ENCODE measurements at places on chromosomes 7 and 10.

- peak; percentile 52 for DNase-seq
Observed at GRCh38 chr10:106957823-106958588, 206.5 kb downstream of the SORCS1 start.

DNA sequence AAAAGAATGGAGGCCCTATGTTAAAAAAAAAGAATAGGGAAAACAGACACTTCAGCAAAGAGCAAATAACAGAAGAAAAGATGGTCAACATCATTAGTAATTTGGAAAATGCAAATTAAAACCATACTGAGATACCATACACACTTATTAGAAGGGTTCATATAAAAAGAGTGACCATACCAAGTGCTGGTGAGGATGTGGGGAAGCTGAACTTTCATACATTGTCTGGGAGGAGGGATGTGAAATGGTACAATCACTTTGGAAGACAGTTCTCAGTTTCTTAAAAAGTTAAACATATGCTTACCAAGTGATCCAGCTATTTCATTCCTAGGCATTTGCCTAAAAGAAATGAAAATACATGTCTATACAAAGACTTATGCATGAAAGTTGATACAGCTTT is 194.4 kb downstream of the CXCL12 start:
- no peak for DNase-seq

GRCh38 chr7:77282897-77283296 is 83.3 kb upstream of the FGL2 start:
- DNase-seq: no peak

GRCh38 chr10:122190176-122190943 is 80.7 kb upstream of the BTBD16 start:
- no peak for DNase-seq

DNA sequence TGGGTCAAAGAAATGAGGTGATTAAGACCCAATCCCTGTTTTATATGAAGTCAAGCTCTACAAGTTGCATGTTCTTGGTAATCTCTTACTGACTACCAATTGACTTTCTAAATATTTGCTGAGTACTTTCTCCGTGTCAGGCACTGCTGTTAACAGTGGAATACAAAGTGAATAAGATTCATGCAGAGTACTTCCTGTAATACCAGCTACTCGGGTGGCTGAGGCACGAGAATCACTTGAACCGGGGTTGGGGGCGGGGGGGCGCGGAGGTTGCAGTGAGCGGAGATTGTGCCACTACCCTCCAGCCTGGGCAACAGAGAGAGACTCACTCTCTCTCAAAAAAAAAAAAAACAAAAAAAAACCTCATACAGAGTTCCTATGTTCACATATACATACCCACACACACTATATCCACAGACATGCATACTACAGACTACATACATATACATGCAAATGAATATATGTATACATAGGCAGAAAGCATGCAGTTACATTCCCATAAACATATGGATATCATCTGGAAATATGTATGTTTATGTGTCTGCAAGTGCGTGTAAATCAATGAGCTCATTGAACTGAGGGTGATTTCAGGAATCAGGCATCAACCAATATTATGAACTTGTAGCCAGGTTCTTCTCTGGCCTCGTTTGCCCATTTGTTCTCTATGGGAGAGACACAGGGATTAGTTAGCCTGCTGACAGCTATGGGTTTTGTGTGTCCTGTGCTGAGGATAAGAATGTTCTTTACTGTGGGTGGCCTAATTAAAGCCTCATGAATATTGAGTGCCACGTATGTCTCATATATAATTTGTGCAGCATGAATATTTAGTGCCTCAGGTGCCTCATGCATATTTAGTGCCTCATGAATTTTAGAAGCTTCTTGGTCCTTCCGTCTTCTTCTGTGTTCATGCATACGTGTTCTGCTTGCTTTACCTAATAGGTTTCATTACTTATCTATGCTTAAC is 73.9 kb downstream of the BICC1 start:
- DNase-seq: no peak

DNA sequence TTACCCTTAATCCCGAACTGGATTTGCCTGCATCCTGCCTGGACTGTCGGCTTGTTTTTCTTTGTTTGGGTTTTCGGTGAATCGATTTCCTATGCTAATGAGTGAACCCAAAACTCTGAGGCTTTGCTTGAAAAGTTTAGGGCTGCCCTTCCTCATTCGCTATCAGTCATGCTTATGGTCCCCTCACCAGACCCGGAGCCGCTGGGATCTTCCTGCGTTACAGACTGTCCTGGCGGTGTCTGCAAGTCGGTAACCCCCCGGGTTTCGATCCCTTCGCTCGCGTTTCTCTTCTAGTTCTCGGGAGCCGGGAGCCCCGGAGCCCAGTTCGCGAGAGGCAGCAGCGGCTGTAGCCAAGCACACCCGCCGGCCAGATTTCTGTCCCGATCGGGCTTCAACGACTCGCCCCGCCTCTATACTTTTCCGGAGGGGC is 2.2 kb downstream of the EMX2 start:
- DNase-seq: no peak

DNA sequence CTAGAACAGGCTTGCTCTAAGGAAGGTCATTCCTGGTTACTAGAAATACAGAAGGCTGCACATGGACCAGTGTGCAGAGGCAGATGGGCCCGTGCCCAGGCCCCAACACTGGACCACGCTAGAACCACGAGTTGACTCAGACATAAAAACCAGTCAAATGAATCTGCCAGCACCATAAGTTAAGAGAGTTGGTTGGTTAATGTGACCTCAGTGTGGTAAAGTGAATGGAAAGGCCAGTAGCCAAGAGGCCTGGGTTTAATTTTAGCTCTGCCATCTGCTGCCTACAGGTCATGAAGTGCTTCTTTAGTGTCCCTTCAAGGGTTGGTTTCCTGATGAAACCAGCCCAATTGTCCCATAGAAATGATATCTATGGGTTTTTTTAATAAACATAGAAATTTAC is 329.6 kb upstream of the NRP1 start:
- DNase-seq: no peak

GRCh38 chr7:101538596-101539459 is 90.3 kb downstream of the MYL10 start:
- peak; percentile 48 for DNase-seq

- no peak for DNase-seq
Observed at GRCh38 chr10:131697476-131698128, 203.2 kb upstream of the PPP2R2D start.

- DNase-seq: peak; percentile 37
Observed at GRCh38 chr7:105297985-105298384, 90.7 kb downstream of the SRPK2 start.

- DNase-seq: no peak
Observed at GRCh38 chr10:104328646-104328895, 9.7 kb downstream of the ITPRIP start.

DNA sequence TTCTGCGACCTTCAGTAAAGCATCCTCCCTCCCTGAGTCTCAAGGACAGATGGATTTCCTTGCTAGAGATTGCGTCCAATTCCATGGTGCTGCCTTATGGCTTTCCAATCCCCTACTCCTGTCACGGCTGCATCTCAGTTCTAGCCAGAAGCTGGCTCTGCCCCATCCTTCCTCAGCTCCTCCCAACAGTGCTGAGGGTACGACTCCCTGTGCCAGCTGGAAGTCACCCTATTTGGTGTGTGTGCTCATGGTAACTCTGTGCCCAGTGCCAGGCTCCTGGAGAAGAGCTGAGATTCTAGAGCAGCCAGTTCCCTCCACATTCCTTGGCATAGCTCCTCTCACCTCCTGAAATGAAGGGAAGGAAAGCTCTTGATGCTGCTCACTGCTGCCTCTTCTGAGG is 185.0 kb upstream of the PODXL start:
- no peak for DNase-seq

GRCh38 chr7:14938181-14938580 is 35.6 kb upstream of the DGKB start:
- DNase-seq: no peak

GRCh38 chr7:132179681-132180080 is 396.6 kb downstream of the PLXNA4 start:
- no peak for DNase-seq

DNA sequence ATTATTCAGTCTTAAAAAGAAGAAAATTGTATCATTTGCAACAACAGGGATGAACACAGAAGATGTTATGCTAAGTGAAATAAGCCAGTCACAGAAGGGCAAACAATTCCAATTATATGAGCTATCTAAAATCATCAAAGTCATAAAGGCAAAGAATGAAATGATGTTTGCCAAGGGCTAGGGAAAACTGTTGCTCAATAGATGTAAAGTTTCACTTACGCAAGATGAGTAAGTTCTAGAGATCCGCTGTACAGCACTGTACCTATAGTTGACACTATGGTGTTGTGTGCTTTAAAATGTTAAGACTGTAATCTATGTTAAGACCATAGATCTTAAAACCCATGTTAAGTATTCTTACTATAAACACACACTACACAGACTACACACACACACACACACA is 904.6 kb upstream of the LRRN3 start:
- no peak for DNase-seq
